NCI-H2227 treated with DMSO at 0.1 percent for 48 hours (cell line): ENCODE measurements at places on chromosomes 7 and 10.

GRCh38 chr7:151945224-151945623 is 11.0 kb upstream of the GALNTL5 start:
- no peak for DNase-seq

DNA sequence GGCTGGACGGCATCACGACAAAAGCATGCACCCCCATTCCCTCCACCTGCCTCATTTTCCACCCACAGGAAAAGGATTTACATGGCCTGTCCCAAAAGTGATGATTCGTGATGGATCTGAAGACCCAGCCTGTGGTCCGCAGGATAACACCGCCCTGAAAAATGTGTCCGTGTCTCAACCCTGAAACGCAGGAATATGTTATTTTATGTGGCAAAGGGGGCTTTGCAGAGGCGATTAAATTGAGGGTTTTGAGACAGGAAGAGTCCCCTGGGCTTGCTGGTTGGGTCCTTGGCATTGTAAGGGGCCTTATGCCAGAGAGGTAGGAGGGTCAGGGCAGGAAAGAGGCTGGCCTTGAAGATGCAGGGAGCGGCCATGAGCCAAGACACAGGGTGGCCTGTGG is 80.2 kb upstream of the PPP2R2D start:
- DNase-seq: no peak

DNA sequence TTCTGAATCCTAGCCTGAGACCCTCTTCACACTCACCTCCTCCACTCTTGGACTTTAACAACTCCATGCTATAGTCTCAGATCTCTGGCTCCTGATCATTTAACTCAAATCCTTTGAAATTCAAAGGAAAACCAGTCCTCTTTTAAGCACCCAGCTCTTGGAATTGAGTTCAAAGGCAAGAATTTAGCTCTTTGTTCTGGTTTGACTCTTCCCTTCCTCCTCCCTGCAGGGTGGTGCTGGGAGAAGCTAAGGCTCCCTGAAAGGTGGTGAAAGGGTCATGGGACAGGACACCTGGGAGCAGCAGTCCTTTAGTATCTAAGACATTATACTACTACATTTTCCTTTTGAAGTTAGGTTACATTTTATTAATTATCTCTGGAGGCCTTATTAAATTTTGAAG is 259.4 kb downstream of the CCSER2 start:
- DNase-seq: no peak

- no peak for DNase-seq
Measured at GRCh38 chr7:20197837-20198236, 19.3 kb downstream of the MACC1 start.

- no peak for DNase-seq
Measured at GRCh38 chr7:38878694-38879457, 30.1 kb downstream of the VPS41 start.

GRCh38 chr7:114554781-114555537 is 140.3 kb downstream of the FOXP2 start:
- DNase-seq: no peak

GRCh38 chr10:100014071-100014762 is 4.5 kb upstream of the DNMBP start:
- no peak for DNase-seq

DNA sequence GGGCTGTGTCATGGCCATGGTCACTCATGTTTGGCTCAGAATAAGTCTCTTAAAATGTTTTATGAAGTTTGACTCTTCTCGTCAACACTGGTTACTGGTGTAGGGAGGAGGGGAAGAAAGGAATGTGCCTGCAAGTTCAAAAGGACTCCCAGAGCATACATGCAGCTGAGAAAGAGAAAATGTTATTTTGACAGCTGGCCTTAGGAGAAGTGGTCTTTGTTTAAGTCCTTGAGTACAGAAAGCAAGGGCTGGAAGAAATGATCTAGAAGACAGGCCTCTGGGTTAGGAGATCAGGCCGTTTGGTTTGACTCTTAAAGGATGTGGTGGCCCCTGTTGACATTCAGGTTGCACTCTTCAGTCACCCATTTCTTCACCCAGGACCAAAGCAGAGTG is 245.5 kb downstream of the REEP3 start:
- no peak for DNase-seq

DNA sequence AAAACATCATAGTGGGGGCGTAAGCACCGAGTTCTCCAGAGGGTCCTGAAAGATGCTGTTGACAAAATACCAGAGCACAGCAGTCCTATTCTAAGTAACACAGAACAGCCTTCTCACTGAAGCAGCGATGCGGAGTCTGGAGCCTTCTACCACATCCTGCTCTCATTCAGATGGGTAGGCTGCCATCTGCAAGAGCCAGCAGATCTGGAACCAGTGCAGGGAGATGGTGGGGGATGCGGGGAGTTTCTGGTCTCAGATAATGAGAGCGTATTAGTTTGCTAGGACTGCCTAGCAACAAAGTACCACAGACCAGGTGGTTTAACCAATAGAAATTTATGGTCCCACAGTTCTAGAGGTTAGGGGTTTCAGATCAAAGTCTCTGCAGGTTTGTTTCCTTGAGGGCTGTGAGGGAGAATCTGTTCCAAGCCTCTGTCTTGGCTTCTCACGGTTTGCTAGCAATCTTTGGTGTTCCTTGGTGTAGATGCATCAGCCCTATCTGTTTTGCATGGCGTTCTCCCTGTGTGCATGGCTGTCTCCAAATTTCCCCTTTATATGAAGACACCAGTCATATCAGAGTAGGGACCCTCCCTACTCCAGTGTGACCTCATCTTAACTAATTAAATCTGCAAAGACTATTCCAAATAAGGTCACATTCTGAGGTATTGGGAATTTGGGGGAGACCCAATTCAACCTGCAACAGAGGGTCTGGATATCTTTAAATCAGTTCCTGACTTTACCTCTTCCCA is 52.0 kb upstream of the STEAP1B start:
- no peak for DNase-seq

DNA sequence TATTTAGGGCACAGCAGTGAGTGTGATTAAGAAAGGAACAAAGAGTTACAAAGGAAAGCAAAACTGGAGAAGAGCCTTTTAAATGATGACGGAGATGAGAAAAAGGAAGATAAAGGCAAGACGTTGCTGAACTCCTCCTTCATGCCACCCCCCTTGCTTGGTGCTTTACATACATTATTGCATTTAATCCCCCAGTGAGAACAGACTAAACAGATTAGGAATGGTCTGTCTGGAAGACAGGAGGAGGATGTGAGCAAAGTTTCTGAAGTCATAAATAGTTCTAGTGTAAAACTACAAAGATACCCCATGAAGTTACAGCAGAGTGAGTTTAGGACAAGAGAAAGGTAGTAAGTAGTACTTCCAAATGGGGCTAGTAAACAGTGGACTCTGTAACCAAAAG is 113.5 kb downstream of the PLCE1 start:
- no peak for DNase-seq

DNA sequence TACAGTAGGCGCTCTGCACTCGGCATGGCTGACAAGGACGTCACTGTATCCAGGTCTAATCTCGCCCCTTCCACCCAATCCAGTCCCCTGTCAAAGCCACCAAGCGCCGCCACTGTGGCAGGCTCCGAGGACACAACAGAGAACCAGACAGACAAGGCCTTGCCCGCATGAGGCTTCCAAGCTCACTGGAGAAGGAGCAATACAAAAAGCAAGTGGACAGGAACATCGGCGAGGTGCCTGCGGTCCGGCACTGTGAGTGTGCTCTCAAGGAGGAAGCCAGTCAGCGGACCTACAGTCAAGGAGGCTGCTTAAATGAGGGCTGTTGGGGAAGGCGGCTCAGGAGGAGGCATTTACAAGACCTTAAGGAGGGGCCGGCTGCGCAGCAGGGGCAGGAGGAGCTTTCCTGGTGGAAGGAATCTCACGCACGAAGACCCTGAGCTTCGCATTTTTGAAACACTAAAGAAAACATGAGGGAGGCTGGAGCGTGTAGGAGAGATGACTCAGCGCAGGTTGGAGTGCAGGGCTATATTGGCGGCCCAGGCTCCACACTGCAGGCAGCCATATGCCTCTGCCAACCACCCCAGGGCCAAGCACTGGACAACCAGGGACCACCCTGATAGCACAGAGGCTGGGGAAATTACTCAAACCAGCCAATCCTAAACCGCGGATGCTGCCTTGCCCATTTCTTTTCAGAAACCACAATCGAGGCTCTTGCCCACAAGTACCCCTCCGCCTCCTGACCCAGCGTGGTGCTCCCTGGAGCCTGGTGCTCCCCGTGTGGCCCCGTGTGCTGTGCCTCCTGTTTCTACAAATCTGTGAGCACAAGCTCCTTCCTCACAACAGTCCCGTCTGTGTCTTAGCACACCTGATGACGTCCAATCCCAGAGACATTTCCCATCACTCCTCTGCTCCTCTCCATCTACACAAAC is 28.9 kb downstream of the GNA12 start:
- no peak for DNase-seq

DNA sequence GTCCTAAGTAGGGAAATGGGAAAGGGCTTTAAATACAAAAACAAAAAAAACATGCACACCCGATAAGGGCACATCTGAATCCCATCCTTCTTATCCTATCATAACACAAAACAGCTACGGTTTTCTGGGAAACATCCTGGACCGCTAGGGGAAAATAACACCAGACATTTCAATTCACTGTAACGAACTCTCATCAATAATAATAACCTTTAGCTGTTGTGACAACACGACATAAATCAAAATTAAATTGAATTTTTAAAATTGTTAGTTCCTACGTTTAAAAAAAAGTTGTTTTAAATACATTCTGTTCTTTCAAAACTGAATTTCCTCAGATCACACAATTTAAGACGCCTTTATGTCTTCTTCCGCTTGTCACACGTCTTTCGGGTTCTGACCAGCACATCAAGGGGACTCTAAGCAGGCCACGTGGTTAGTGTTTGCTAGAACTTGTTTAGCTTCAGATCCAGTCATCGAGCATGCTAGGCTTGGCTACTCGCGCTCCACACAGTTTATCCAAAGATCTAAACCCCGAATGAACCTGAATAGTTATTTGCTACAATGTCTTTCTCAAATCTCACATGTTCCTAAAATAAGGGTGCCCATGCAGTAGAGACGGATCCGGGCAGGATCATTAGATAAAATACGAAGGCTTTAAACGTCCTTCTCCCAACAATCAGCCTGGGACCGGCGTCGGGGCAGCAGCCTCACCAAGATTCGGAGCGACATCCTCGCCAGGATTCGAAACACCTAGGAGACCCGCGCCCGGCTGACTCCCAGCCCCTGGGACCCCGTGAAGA is 839 bp downstream of the IKZF5 start:
- peak; percentile 13 for DNase-seq
